Suppressor macrophage treated with lipopolysaccharide for 4 hours (primary cell): ENCODE measurements at places on chromosomes 6 and 20.
A peak's percentile ranks its signal among the peaks of the same experiment; 100 is the strongest.

- DNase-seq: no peak
These were observed 307.1 kb upstream of the PLN start for GRCh38 chr6:118240878-118241528.

DNA sequence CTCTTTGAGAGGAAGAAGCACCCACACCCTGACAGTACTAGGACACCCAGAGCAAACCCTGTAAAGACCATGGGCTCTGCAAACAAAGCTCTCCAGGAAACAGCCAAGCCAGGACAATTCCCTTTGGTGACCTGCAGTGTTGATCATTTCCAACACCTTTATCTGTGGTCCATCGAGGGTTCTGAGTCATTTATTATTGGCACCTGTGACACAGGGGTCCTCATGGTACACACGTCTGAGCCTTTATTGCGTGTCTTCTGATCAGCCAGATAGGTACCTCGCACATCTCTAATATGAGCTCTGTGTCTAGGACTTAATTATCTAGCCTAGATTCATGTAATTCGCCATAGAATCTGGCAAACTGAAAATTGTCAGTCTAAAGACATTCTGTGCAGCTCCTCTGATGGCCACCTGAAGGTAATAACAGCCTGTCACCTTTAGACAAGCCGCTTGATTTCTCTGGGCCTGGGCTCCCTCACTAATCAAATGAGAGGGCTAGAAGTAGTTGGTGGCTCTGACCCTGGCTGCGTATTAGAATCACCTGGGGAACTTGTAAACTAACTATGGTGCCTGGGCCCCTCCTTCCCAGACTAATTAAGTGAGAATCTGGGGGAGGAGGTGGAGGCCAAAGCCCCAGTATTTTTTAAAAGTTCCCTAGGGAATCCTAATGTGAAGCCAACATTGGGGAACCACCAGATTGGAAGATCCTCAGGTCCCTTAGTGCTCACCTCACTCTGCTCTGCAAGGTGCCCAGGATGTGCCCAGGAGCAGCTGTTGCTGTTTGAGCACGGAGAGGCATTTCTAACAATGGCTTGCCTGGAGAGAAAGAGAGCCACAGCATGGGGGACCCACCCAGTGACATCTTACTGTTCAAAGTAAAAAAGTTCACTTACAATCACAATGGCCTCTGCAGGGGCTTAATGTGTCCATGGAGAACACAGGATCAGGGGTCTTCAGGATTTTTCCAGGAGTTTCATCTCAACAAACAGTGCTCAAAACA is 122.0 kb upstream of the ARID1B start:
- no peak for DNase-seq

DNA sequence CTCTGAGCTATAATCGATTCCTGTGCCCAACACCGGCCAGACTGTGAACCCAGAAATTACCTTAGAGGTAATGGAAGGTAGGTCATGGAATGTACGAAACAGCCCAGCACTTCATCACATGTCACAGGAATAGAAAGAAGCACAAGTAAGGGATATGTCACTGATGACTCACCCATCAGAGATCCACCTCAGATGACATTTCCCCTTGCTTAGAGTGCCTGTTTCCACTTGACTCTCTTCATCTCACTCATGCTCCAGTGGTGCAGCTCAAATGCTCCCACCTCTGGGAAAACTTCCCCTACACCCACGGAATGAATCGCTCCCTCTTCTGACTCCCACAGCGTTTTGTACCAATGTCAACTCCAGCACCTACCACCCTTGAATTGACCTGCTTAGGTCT is 381.6 kb upstream of the CNR1 start:
- no peak for DNase-seq

DNA sequence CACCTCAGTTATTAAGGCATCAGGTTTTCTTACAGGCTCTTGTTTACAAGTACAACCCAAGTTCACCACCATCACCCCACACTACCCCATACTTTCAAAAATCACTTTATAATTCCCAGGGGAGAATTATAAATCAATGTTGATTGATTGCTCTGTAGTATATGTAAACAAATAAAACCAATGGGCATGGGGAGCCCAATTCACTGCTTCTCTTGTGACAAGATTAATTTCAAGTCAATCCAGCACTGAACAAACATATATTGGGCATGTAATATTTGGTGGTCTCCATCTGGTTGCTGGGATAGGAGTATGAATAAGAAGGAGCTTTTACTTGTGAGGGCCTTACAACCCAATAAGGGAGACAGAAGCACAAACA is 95.8 kb downstream of the CLVS2 start:
- no peak for DNase-seq

- peak; percentile 89 for DNase-seq
These were observed 267.9 kb downstream of the PLCB1 start for GRCh38 chr20:8399947-8400346.

DNA sequence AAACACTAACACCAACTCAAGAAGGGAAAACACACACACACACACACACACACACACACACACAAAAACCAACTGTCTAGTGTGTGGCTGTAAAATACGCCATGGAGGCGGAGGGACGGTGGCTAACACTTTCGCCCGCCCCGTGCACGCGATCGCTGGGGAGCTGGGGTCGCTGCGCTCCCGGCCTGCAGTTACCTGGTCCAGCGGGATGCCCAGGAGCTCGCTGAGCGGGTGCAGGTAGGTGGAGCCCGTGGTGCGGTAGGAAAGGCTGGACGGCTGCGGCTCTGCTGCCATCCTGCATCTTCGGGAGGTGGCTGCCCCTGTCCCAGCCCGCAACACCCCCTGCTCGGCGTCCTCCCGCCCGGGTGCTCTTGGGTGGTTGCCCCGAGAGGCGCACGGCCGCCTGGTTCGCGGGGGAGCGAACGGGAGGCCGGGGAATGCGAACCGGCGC is 303 bp downstream of the MBOAT1 start:
- DNase-seq: no peak

- DNase-seq: no peak
These were observed 1.5 kb upstream of the PMEPA1 start for GRCh38 chr20:57711311-57711712.

- DNase-seq: no peak
These were observed 55.6 kb upstream of the MPC1 start for GRCh38 chr6:166438211-166438861.
